ENCODE measurements at places on chromosomes 1 and 21.

GRCh38 chr1:9721606-9722377 is 70.3 kb downstream of the PIK3CD start:
- peak; percentile 34 for DNase-seq

GRCh38 chr1:44212355-44213221 is 683 bp upstream of the DMAP1 start:
- no peak for DNase-seq

DNA sequence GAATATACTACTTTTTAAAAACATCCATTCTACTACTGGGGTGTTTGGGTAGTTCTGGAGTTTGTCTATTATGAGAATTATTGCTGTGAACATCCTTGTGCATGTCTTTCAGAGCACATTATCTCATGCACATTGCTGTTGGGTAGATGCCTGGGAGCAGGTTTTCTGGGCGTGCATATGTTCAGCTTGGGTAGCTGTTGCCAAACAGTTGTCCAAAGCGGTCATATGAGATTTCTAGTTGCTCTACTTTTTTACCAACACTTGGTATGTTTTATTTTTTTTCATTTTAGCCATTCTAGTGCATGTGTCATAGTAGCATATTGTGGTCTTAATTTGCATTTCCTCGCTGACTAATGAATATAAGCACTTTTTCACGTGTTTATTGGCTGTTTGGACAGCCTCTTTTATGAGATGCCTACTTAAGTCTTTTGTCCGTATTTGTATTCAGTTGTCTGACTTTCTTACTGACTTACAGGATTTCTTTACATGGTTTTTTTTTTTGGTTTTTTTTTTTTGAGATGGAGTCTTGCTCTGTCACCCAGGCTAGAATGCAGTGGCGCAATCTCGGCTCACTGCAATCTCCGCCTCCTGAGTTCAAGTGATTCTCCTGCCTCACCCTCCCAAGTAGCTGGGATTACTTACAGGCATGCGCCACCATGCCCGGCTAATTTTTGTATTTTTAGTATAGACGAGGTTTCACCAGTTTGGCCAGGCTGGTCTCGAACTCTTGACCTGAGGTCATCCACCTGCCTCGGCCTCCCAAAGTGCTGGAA is 18.1 kb downstream of the ZDHHC18 start:
- DNase-seq = no peak

DNA sequence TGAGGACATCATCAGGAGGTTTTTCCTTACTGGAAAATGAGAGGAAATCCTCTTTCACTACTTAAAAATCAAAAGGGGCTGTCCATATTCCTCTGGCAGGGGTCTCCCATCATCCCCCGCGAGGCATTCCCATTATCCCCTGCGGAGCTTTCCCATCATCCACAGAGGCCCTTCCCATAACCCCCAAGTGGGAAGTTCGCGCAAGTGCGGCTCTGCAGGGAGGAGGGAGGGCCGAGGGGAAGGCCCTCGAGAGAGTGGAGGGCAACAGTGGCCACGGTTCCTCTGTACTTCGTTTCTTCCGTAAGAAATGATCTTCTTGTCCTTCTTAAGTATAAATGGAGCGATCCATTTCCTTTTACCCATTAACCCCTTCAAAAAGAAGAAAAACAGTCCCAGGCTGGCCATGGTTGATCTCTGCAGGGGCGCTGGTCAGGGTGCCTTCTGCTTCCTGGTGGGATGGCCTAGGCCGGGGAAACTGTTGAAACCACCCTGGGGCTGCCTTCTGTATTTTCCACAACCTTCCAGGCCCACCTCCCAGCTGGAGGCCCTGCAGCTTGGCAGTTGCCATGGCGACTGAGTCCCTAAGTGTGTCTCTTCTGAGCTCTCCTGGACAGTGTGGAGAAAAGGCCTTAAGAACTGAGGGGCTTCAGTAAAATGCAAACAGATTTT is 3.6 kb upstream of the RSPH1 start:
- DNase-seq = no peak

DNA sequence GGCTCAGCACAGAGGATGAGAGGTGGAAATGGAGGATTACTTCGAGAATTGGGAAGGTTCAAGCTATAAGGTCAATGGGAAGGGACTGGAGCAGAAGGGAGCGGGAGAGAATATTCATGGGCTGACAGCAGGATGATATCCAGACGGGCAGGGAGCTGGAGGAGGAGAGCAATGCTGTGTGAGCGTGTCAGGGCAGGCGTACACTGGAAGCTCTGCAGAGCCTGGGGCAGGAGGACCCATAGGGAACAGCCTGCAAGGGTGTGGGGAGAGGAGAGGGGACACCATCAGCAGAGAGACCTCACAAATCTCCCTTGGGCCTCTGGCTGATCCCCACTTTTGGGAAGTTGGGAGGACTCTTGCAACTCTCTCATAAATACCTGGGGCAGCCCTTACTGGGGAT is 13.7 kb downstream of the CSF1 start:
- no peak for DNase-seq

- no peak for DNase-seq
Measured at GRCh38 chr1:199766218-199766792, 261.2 kb upstream of the NR5A2 start.

- no peak for DNase-seq
Measured at GRCh38 chr1:47561523-47562007, 123.7 kb downstream of the FOXD2 start.

DNA sequence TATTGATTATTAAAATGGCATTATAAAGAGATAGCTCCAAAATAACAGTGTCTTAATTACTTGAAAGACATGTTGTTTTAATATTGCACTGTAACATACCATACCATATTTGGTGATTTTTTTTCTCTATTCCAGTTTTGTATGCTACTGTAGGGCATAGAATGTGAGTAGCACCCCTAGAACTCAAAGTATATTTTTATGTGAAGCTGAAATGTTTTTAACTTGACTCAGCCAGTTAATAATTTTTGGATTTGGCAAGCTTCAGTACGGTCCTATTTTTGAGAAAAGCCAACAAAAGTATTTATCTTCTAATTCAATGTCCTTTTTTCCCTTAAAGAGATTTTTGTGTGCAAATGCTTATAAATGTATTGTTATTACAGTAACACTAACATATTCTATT is 593.8 kb downstream of the USP25 start:
- no peak for DNase-seq

DNA sequence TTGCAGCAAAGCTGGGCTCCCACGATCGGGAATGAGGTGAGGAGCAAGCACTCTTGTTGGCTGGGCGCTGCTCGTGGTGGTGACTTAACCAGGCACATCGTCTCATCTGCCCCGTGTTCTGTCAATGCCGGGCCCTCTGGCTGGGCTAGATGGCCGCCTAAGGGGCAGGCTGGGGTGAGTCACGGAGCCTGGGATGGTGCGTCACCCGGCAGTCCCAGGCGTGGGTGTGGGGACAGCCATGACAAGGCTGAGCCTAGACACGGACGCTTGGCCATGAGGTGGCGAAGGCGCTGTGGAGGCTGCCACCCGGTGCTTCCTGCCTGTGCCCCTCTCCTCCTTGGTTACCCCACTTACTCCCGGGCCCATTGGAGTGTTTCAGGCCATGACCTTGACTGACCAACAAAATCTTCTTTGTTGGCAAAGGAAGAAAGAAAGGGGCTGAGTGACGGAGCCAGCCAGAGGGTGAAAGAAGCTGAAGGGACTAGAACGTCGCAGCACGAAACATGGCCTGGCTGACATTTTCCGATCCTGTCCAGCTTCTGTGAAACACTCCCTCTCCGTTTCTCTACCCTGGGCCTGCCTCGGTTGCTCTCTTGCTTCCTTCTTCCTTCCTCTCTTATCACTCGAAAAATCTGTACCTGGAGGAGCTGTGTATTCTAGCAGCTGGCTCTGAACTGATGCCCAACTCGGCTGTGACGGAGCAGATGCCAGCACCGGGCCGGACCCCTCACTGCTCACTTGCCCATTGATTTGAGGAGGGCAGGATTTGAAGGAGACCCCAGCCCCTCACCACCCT is 596 bp downstream of the CD247 start:
- no peak for DNase-seq

DNA sequence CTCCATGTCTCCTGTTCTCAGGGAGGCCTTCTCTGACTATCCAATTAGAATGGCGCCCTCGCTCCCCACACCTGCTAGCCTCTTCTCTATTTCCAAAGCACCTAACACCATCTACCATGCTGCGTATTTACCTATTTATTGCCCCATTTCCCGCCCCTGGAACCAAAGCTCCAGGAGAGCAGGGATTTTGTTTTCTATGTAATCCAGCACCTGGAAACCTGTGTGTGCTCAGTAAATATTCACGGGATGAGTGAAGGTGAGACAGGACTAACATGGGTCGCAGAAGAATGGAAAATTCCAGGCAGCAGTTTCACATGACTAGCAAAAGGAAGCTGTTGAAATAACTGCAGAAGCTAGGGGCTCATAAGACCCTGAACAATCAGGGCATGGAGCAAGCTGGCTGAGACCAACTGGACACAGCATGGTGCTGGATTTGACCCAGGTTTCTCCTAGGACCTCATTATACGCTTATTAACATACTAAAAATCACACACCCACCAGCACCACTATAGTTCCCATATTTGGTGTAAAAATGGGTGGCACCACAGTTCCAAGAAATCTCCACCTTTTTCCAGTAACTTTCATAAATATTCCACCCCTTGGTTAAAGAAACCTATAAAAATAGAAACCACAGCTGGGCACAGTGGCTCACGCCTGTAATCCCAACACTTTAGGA is 15.1 kb upstream of the TENT5B start:
- no peak for DNase-seq

- DNase-seq = no peak
Measured at GRCh38 chr1:36849956-36850355, 184.4 kb downstream of the GRIK3 start.

GRCh38 chr1:178684542-178685000 is 40.5 kb upstream of the RALGPS2 start:
- peak; percentile 93 for DNase-seq

- no peak for DNase-seq
Measured at GRCh38 chr1:210709701-210710100, 381.0 kb downstream of the HHAT start.

DNA sequence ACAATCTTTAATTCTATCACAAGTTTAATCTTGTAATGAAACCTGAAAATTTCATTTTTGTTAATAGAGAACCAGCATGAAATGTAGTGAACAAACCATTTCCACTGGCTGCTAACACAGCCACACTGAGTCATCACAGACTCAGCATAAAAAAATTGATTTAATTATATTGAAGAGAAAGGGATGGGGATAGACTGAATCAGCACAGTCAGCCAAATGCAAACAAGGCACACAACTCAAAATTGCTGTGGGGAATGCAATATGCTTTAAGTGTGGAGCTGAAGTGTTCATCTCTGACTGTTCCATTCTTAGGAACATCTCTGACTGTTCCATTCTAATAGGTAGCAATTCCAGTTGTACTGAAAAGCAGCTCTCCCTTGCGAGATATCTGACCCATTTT is 299.8 kb downstream of the MRPL39 start:
- no peak for DNase-seq

GRCh38 chr1:109902204-109902985 is 8.3 kb upstream of the CSF1 start:
- no peak for DNase-seq

GRCh38 chr1:208149776-208150514 is 94.2 kb downstream of the PLXNA2 start:
- no peak for DNase-seq

DNA sequence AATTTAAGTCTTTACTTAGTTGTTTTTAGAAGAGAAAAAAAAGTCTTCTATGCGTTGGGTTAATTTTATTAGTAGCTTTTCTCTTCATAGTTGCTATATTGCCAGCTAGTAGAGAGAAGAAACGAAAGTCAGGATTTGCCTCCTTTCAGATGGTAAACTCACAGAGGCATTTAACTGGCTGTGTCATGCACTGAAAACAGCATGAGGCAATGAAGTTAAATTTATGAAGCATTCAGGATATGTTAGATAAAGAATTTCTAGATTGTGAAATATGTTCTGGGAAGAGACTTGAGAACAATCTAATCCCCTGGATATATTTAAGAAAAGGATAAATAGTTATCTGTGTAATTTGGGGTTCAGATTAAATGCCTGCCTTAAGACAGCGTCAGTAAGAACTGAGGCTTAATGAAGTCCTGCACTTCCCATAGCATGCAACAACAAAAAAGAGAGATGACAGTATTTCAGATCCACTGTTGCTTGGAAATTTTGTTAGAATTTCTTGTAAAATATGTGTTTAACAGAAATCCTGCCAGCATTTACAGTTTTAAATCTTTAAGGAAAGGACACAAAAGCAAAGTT is 1.7 kb downstream of the ANGPTL1 start:
- DNase-seq = no peak

GRCh38 chr1:237570530-237570929 is 320.2 kb downstream of the ZP4 start:
- no peak for DNase-seq

GRCh38 chr21:29583424-29583924 is 284.8 kb downstream of the BACH1 start:
- DNase-seq = no peak

- DNase-seq = no peak
Measured at GRCh38 chr1:71647513-71648300, 566.9 kb upstream of the ZRANB2 start.

GRCh38 chr1:166819974-166820373 is 19.3 kb upstream of the POGK start:
- no peak for DNase-seq

DNA sequence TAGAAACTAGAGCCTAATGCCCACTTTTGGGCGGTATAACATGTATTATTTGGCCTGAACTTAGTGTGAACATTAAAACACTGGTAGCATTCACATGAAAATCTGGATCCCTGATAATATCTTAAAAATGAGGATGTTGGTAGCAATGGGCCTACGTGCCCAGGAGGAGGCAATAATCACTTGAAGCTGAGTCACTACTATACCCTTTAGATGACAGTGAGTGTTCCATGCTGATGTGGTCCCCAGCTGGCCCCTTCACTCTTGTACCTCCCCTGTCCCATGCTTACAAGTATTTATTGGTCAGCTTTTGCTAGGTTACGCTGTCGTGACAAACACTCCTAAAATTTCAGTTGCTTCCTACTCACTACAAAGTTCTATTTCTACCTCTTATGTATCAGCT is 23.0 kb upstream of the POU2F1 start:
- DNase-seq = no peak

DNA sequence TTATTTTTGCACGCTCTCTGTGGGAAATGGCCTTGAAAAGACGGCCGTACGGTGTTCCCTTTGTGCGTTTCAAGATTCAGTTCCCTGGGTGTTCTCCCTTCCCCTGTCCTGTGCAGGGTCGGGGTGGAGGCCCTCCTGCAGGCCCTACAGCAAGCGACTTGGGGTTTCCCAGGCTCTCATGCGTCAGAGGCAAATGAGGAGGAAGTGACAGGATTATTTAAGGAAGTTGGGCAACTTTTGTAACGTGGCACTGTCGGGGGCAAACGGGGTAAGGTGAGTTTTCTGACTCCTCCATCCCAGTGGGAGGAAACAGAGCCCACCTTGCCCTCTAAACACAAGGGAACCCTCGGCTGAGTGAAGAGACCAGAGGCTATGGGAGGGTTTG is 16.1 kb upstream of the AJAP1 start:
- DNase-seq = no peak

DNA sequence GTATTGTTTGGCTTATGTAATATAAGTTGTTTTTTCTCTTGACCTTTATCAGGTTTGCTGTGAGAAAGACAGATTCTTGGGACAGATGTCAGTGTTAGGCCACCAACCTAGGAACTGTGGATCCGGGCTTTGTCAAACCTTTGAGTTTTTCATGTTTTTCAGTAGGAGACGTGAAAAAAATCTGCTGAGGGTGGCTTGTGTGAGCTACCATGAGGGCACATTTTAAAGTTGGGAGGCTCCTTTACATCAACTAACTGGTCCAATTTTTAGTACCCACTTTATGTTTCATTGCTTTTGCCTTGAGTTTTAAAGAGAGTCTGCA is 801 bp downstream of the RPS6KC1 start:
- no peak for DNase-seq

- DNase-seq = peak; percentile 50
Measured at GRCh38 chr1:235402457-235403200, 35.4 kb downstream of the TBCE start.
